ENCODE measurements at places on chromosomes 1 and 21.
A peak's percentile ranks its signal among the peaks of the same experiment; 100 is the strongest.

- DNase-seq, result peak; percentile 50
- H3K4me3 ChIP-seq, result peak overlapping the region; percentile 97
- no peaks in the 10 kb centered on the region for H3K27me3 ChIP-seq
- peaks cover 26% of the 10 kb centered on the region for H3K36me3 ChIP-seq
- H3K4me1 ChIP-seq, result peaks cover 66% of the 10 kb centered on the region
- peak overlapping the region; percentile 96 for H3K27ac ChIP-seq
Measured at GRCh38 chr1:224433041-224433691, 1.4 kb downstream of the WDR26 start.

- H3K4me1 ChIP-seq, result no peaks in the 10 kb centered on the region
- no peak for DNase-seq
- peaks cover 6% of the 10 kb centered on the region for H3K36me3 ChIP-seq
- H3K27me3 ChIP-seq, result no peaks in the 10 kb centered on the region
- H3K4me3 ChIP-seq, result no peak overlapping the region
Measured at GRCh38 chr1:45272913-45273371, 53.8 kb upstream of the HPDL start.

- peak; percentile 62 for DNase-seq
- no peak overlapping the region for H3K4me3 ChIP-seq
- H3K27me3 ChIP-seq, result peaks cover 4% of the 10 kb centered on the region
Measured at GRCh38 chr1:50348449-50349241, 74.6 kb downstream of the DMRTA2 start.

DNA sequence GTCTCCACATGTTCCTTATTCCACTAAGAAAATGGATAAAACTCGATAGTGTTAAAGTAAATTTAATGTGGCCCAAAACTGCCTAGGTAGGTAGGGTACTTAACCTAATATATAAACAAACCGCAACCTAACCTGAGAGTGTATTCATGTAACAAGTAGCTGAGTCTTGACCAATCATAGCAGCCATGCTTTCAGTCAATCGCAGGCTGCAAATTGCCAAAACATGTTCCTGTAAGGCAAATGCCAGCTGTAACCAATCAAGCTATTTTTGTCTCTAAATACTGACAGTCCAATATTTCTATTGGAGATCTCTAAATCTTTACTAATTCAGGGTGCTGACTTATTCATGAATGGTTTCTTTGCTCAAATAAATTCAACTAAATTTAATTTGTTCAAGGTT is 3.1 kb upstream of the HMGCS2 start:
- peaks cover 36% of the 10 kb centered on the region for H3K4me1 ChIP-seq
- DNase-seq, result no peak
- no peak overlapping the region for H3K4me3 ChIP-seq
- no peaks in the 10 kb centered on the region for H3K36me3 ChIP-seq
- no peak overlapping the region for H3K27ac ChIP-seq

DNA sequence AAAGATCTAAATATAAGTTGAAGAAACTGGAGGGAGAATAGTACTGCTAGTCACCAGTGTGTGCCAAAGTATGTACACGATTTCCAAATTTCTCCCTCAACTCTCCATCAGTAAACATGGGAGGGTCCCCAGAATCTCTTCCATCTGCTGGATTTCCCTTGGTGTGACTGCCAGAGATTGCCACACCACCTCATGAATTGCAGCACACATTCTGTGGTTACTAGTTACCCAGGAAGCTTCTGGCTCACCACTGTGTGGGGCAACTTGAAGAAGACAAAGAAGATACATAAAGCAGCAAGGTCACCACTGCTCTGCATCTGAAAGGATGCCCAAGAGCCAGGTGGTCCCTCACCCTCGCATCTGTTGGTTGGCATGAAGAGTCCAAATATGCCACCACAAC is 191.7 kb upstream of the ESRRG start:
- no peak for DNase-seq
- H3K27ac ChIP-seq, result no peak overlapping the region
- H3K36me3 ChIP-seq, result no peaks in the 10 kb centered on the region
- H3K27me3 ChIP-seq, result no peaks in the 10 kb centered on the region
- H3K4me1 ChIP-seq, result no peaks in the 10 kb centered on the region

DNA sequence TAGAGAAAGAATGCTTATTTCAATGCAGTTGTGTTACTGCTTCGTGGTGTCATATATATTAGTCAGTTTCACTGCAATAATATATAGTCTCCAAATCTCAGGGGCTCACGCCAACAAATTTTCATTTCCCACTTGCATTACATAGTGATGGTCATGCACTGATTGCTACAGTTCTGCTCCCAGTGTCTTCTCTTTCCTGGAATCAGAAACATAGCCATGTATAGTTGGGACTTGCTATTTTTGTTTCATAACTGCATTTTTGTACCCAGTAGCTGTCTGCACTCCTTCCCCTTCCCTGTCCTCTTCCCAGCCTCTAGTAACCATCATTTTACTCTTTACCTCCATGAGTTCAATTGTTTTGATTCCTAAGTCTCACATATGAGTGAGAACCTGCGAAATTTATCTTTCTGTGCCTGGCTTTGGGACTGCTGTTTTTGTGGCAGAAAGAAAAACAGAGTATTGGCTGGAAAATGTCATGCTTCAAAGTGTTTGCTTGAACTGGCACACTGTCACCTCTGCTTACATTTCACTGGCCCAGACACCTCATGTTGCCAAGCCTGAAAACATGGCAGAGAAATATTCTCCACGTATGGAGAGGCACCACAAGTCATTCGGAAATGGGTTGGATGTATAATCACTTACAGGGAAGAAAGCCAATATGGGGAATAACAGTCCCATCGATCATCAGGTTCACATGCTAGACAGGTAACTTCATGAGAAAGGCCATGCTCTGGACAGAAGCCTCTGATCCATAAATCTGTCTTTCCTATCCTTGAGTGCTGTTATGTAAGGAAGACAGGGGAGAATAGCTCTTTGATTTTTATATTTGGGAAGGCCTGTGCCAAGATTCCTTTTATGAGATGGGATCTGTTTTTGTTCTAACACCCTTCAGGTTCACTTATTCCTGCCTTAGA is 60.4 kb upstream of the BACH1 start:
- no peak overlapping the region for H3K4me3 ChIP-seq
- peaks cover 9% of the 10 kb centered on the region for H3K4me1 ChIP-seq
- no peak for DNase-seq
- no peaks in the 10 kb centered on the region for H3K36me3 ChIP-seq

GRCh38 chr1:172815740-172816139 is 156.8 kb downstream of the FASLG start:
- H3K4me3 ChIP-seq, result no peak overlapping the region
- no peak overlapping the region for H3K27ac ChIP-seq
- H3K36me3 ChIP-seq, result no peaks in the 10 kb centered on the region
- DNase-seq, result no peak

All from nephron progenitor cell (in vitro differentiated cells).